Cerebellar cortex (tissue), 1 donor: ENCODE measurements at places on chromosomes 11 and 22.

- DNase-seq = no peak
Observed at GRCh38 chr11:134229126-134229790, 4.8 kb downstream of the VPS26B start.

DNA sequence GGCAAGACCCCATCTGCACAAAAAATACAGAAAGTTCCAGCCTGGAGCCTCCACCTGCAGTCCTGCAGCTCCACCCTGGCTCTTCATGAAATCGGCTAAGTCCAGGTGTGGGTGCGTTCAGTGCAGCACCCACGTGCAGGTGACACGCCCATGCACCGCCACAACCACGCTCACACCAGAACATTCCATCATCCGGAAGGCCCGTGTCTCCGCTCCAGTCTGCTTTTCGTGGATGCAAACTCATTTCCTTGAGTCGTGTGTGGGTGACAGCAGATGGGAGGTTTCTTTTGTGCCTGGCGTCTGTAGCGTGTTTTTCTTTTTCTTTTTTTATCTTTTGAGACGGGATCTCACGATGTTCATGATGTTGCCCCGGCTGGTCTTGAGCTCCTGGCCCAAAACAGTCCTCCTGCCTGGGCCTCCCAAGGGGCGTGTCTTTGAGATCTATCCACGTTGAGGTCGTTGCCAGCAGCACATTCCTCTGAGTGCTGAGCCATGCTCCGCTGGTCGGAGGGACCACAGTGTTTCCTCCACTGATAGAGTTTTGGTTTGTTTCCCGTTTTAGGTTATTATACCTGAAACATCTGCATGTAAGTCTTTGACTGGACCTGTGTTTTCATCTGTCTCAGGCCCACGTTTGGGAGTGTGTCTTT is 7.2 kb downstream of the PTDSS2 start:
- DNase-seq = no peak

GRCh38 chr11:1837171-1838076 is 1.4 kb upstream of the TNNI2 start:
- peak; percentile 44 for DNase-seq

DNA sequence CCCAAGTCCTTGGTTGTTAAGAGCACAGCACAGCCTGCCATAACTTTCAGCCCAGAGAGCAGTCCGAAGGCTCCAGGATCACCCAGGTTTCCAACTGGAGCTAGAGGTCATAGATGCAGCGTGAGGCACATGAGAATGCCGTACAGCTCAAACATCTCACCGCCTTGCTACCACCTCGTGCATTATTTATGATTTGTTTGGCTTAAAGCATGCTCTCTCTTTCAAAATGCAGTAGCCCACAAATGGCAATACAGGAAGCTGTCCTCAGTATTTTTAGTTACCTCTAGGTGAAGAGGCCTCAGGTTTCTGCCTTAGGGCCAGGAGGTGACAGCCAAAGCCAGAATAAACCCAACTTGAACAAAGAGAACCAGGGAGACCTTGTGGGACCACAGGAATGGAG is 14.4 kb downstream of the SCN3B start:
- no peak for DNase-seq

DNA sequence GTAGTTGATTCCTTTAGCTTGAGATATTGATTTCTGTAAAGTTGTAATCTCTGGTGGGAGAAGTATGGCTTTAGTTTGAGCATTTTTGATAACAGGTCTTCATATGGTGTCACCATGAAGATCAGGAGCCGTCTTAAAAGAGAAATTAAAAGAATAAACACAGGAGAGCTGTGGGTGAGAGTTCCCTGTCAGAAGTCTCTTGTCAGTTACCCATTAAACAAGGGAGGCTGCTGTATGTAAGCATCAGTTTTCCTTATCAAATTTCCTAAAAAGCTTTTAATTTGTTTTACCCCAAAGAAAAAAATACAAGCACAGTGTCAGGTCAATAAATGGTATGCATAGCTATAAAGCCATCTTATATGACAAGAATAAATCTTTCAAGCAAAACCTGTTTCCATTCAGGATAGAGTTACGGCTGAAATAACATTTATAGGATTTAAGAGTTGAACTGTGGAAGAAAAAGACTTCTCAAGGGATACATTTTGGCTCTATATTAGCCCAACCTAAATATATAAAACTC is 767.5 kb downstream of the JRKL start:
- no peak for DNase-seq

- no peak for DNase-seq
Observed at GRCh38 chr11:15194671-15195415, 80.1 kb downstream of the INSC start.

DNA sequence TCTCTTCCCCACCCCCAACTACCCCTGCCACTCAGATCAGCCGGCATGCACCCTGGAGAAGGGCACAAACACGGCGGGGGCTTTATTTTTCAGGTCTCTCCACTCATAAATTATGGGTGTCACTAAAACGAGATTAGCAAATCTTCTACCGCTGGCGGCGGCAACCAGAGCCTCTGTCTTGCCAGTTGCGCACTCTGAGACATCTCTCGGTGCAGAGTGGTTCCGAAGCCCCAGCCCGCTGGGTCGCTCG is 125.3 kb upstream of the C11orf58 start:
- no peak for DNase-seq

GRCh38 chr11:64129403-64129802 is 36.5 kb downstream of the MACROD1 start:
- DNase-seq = no peak

GRCh38 chr11:43823316-43823715 is 57.3 kb upstream of the ALKBH3 start:
- no peak for DNase-seq

DNA sequence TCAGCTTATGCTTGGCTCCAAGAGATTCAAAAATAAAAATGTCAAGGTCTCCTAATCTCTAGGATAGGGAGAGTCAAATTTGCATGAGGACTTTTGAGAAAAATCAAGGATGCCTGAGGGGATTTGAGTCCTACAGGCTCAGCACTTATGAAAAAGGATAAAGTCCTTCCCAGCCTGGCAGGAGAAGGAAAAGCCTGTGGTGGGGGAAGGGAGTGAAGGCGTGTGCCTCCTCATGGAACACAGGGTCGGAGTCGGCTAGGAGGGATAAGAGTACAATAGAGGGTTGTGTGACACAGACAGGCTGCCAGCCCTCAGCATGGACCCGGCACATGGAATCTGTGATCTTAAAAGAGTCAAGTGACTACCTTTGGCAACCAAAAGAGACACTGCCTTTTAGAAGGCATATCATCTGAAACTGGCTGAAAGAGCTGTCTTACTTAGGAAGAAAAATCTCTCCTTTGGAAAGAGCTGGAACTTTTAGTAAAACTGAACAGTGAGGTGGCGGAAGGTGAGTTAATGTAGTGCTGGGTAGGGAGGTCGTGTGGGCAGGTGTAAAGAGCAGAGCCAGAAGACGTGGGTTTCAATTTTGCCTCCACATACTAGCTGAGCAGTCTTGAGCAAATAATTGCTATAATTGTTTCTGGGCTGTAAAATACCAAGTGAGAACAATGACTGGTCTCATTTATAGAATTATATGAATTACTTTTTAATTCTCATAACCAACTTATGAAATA is 58.8 kb upstream of the RDX start:
- no peak for DNase-seq

- DNase-seq = no peak
Observed at GRCh38 chr11:122430490-122430889, 225.0 kb upstream of the UBASH3B start.

DNA sequence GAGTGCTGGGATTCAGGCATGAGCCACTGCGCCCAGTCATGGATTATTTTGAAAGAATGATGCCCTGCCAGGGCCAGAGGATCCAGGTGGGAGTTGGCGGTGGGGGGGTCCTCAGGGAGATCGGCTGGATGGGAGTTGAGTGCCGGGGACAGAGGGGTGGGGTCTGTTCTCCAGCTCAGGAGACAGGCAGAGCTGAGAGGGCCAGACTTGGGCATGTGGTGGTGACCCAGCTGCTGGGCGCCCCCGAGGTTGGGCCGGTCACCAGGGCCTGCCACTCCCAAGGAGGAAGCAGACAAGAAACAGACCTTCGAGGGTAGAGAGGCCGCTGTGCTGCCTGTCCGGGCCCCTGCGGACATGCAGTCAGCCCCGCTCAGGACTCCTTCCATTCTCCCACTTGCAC is 11.8 kb upstream of the PRODH start:
- no peak for DNase-seq

GRCh38 chr11:87463486-87464102 is 425.9 kb downstream of the TMEM135 start:
- DNase-seq = peak; percentile 22

DNA sequence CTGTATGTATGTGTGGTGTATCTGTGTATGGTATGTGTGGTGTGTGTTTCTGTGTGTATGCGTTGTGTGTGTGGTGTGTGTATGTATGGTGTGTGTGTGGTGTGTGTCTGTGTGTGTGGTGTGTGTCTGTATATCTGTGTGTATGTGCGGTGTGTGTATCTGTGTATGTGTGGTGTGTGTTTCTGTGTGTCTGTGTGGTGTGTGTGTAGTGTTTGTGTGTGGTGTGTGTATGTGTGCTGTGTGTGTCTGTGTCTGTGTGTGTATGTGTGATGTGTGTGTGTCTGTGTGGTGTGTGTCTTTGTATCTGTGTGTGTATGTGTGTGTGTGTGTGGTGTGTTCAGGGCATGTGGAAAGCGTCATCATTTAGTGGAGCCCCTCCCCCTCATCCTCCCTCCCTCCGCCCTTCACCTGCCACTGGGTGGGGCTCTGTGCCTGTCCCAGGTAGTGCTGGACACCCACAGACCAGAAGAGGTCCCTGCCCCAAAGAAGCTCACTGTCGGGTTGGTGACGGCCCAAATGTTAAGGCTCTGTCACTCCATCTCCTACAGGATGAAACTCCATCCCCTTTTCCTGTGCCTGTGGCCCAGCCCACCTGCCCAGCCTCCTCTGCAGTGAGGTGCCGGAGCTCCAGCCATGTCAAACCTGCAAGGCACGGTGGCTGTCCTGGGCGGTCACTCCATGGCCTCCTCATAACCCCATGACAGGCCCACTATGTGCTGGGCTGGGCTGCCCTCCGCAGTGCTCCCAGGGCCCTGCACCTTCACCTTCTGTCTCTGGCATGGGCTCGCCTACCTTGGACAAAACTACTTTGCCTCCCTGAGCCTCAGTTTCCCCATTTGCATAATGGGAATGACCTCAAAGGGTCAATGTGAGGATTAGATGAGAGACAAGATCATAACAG is 23.4 kb upstream of the SHISAL1 start:
- DNase-seq = no peak

DNA sequence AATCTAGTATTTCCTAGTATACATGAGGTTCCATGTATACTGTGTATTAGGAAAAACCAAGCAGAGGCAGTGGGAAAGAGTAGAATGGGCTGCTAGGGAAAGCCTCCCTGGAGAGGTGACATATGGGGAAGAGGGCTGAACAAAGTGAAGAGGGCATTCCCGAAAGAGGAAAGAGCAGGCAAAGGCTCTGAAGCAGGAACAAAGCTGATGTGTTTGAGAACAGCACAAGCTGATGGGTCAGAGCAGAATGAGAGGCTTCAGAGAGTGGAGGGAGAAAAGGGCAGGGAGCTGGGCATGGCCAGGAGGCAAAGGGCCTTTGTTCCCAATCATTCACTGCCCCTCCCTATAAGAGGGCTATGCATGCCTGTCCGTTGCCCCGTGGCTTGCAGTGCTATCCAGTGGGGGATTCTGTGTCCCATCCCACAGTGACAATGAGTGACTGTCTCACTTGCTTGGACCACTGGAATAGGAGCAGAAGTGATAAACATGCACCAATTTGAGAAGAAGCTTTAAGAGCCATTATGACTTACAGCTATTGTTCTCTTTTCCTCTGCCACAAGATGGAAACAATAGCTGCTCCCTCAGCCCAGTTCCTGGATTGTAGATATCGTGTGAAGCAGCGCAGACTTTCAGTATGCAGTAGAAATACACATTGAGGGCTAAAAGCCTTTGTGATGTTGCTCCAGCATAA is 39.6 kb downstream of the GALNT18 start:
- DNase-seq = peak; percentile 55

DNA sequence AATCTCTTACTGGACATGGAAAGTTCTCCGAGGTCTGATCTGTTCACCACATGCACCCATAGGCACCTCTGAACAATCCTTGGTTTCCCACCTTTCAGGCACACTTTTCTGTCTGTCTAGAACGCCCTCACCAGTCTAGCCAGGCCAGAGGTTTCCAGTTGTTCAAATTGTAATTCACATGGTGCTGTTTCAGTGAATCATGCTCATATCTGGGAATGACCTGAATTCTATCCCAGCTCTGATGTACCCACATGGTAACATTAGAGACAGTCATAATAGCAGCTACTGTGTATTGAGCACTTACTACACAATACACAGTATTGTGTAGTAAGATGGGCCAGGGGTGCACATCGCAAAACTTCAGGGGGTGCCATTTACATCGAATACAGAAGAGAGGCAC is 138.2 kb downstream of the COMMD9 start:
- DNase-seq = no peak

GRCh38 chr11:95661162-95661561 is 128.4 kb downstream of the FAM76B start:
- no peak for DNase-seq

DNA sequence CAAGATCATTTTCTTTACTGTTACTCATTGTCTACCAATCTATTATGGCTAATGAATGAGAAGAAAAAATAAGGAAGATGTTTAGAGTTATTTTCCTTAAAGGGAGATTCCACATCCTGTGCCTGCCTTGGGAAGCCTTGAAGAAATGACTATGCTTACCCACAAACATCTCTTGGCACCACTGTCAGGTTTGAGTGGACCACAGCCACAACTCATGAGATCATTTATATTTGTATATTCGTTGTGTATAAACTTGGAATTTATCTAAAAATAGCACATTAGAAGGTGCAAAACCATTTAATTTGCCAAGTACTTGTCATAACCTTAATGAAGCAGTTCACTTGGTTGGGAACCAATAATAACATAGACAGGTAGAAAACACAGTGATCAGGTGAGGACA is 740.8 kb downstream of the DLG2 start:
- no peak for DNase-seq

GRCh38 chr11:67054346-67054835 is 2.3 kb upstream of the RHOD start:
- DNase-seq = peak; percentile 37

DNA sequence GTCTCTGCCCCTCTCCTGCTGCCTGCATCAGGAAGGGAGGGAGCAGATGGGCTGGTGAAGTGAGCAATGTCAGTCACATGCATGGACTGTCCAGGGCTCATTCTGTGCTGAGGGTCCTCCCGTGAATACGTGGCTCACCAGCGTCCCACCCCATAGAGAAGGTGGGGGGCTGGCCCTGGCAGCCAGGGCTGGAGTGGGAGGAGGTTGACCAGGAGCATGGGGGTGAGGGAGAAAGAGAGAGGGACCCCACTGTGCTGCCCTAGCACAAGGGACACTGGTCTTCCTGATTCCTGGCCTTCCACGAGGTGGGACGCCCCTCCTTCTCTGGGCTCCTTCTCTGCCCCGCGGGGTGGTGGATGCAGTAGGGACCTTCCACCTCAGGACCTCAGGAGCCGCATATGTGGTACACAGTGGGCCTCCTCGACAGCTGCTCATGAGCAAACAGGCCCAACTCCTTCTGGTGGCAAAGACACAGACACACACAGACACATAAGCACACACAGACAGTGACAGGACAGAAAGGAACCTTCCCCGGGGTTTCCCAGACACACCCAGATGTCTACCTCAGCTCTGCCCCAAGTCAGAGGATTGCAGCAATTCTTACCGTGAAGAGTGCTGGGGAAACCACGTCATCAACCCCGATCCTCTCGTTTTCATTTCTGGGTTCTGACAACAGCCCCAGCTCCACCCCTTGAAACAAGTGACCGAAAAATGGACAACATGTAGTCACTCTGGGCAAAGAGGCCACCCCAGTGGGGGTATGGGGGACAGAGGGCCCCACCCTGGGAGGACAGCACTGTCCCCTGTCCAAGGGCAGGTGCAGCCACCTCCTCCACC is 3.6 kb upstream of the APOBEC3A start:
- no peak for DNase-seq
